GM04503 (cell line): ENCODE measurements at places on chromosomes 5 and 9.

DNA sequence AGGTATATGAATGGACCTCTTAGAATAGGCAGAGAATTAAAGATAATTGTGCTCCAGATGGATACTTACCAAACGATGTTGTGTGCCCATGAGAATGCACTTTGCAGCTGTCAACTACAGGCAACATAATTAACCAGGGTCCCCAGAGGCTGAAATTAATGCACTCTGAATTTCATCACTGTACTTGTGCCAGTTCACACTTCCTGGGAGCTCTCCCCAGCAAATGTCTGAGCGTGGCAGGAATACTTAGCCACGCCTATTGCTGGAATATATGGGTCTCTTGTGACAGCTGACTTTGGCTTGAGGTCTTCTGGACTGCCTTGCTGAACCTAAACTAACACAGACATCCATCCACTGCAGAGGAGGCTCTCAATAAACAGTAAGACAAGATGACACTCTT lies 11.9 kb upstream of the C1QTNF2 start:
- DNase-seq, result no peak

DNA sequence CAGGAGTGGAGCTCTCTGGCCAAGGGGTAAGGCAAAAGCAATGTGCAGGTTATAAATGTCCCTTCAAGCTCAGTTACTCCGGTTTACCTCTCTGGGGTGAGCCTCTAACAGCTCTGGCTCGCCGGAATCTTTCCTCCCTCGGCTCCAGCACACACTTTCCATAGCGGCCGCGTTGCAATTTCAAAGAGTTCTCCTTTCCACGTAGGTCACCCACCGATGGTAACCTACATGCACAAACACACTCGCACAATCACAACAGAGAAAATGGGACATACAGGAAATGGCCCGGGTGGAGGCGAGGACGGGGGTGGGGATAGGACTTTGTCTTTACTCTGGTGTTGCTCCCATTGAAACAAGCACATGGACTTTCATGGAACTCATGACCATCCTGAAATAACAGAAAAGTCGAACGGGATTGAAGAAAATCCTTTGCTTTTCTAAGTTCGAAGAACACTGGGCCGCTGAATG lies 1.2 kb downstream of the LHFPL2 start:
- DNase-seq, result no peak

DNA sequence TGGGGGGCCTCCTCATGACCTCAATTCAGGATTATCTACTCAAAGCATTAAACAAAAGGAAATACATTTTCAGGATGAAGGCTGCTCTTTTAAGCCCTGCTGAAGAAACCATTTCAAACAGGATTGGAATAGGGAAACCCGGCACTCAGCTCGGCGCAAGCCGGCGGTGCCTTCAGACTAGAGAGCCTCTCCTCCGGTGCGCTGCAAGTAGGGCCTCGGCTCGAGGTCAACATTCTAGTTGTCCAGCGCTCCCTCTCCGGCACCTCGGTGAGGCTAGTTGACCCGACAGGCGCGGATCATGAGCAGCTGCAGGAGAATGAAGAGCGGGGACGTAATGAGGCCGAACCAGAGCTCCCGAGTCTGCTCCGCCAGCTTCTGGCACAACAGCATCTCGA lies 720 bp downstream of the TMEM203 start:
- DNase-seq, result no peak

- DNase-seq, result no peak
These were observed 128.1 kb downstream of the CRB2 start for GRCh38 chr9:123484130-123484529.

DNA sequence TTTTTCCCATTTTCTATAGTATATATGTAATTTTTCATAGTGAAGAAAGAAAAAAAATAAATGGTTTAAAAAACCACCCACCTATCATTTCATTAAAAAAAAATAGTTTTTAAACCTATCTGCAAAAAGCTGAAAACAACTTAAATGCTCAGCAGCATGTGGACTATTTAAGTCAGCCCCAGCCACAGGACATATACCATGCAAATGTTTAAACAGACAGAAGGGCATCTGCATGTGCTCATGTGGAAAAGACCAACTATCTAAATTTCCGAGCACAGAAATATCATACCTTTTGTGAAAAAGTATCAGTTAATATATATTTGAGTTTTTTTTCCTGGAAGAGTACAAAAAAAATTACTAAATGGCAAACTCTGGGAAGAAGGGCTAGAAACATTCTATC lies 143.4 kb downstream of the EPB41L4A start:
- DNase-seq, result no peak

- DNase-seq, result no peak
These were observed 61.2 kb downstream of the IL6ST start for GRCh38 chr5:55933377-55934114.

- DNase-seq, result no peak
These were observed 137.7 kb upstream of the SMIM23 start for GRCh38 chr5:171647904-171648260.

- DNase-seq, result no peak
These were observed 13.4 kb downstream of the OXCT1 start for GRCh38 chr5:41856644-41857491.

DNA sequence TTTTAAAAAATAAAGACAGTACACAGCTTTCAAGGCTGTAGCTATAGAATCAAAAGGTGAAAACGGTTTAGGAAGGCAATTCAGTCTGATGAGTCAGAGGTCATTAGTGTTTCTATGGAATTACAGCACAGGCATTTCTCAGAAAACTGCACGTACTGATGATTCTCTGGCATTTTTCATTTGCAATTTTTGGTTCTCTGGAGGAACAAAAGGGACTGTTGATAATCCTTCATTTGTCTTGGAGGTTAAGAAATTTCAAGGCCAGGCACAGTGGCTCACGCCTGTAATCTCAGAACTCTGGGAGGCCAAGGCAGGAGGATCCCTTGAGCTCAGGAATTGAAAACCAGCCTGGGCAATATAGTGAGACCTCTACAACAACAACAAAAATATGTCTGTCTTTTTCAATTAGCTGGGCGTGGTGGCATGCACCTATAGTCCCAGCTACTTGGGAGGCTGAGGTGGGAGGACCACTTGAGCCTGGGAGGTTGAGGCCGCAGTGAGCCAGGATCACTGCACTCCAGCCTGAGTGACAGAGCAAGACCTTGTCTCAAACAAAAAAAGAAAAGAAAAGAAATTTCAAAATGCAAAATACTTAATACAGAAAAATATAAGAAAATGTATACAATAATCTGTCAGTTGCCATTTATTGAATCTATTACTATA lies 27.3 kb downstream of the NR6A1 start:
- no peak for DNase-seq

DNA sequence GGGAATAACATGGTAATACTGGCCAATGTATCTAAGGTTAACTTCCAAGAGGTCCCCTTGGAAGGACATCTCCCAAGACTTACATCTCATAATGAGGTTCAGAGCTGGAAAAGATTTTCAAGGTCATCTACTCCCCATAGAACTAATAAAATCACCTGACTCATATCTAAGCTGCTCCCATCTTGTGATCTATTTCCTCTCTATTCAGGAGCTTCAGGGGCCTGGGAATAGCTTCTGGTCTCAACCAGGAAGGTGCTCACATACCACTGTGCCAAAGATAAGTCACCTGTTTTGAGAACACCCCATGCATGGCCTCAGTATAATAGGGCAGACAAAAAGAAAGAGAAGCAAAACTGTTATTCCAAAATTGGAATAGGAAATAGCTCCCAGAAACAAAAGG lies 74.2 kb downstream of the OXCT1 start:
- no peak for DNase-seq
